Cardiac muscle cell (in vitro differentiated cells and primary cell): ENCODE measurements at places on chromosomes 12 and 14.
A peak's percentile ranks its signal among the peaks of the same experiment; 100 is the strongest.

- DNase-seq: no peak
Measured at GRCh38 chr14:61258985-61259384, 22.2 kb downstream of the TMEM30B start.

GRCh38 chr12:94602024-94602423, 48.3 kb downstream of the TMCC3 start:
- DNase-seq: no peak

DNA sequence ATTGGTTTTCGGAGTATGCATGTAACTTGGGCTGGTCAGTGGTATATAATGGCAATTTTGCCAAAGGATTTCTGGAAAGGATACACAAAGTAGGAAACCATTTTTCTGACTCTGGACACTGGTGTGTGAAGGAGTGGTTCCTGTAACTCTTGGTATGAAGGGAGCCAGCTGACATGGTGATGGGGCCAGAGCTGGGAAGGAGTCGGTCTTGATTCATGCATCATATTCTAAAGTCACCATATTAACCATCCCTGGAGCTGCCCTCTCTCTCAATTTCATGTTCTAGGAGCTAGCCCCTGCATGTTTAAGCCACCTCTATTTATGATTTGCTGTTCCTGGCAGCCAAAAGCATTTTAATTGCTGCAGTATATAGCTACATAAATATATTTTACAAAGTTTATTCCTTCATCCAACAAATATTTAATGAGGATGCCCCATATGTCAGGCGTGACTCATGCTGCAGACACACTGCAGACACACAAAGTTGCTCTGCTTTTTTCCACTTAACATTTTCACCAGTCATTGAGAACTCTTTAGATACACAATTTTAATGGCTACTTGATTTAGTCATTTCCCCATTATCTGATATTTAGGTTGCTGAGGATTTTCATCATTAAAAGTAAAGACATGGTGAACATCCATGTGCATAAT, 78.7 kb upstream of the PSMC1 start:
- peak; percentile 7 for DNase-seq

- no peak for DNase-seq
Measured at GRCh38 chr12:127991485-127991884, 275.5 kb upstream of the TMEM132C start.

DNA sequence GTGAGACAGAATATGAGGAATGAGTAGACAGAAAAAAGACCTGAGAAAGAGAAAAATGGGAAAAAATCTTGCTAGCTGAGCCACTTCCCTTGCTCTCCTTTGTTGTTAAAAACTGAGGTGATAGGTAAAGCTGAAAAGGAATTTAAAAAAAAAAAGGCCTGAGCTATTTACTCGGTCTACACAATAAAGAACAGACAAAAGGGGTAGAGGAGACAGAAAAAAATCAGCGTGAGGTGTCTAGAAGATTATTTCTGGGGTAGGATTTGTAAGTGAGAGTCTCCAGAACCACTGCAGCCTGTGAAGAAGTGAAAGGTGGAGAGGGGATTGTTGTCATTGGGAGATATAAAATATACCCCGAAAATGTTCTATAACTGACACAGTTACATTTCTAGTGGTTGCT, 98.8 kb downstream of the EXOC5 start:
- no peak for DNase-seq

DNA sequence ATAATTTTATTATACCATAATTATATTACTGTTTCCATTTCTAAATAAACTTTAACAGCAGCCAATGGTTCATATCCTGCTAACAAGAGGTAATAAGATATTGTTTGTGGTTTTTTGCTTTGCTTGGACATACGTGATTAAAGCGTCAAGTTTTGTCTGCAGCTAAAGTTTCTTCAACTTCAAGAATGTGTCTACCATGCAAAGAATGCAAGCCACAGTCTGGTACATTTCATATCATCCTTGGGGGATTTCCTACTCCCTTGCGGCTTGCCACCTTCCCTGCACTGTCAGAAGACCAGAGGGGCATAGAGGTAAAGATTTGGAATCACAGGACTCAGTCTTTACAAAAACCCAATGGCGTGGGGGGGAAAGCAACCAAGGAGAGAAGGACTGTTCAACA, 125.2 kb downstream of the MED13L start:
- DNase-seq: peak; percentile 91

GRCh38 chr12:80032946-80033345, 66.4 kb upstream of the OTOGL start:
- DNase-seq: no peak

DNA sequence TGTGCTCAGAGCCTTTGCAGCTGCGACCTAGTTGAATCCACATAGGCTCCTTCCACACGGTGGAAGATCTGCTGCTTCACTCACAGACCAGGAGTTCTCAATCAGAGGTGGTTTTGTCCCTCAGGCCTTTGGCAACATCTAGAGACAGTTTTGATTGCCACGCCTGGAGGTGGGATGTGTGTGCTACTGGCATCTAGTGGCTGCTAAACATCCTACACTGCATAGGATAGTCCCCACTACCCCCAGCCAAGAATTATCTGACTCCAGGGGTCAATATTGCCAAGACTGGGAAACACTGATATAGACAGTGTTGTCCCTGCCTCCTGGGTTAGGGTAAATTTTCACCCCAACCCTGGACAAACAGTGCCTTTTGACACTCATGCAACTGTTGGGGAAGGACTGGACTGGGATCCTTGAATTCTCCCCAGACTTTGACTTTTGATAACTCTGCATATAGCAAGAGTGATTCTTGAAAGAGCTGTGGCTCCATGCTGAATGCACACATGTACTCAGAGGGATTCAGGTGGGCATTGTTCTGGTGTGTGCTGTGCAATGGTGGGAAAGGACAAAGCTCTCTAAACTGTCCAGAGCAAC, 39.8 kb downstream of the BAZ2A start:
- DNase-seq: peak; percentile 37

- DNase-seq: no peak
Measured at GRCh38 chr12:6354495-6355393, 12.9 kb upstream of the TNFRSF1A start.
